Activated B cell treated with CpG ODN at 0.5 μM for 24 hours (primary cell): ENCODE measurements at places on chromosomes 7 and 10.

GRCh38 chr10:106795619-106796018 lies 368.9 kb downstream of the SORCS1 start:
- no peak overlapping the region for H3K4me3 ChIP-seq
- no peaks in the 10 kb centered on the region for H3K36me3 ChIP-seq
- H3K4me1 ChIP-seq, result no peaks in the 10 kb centered on the region
- no peaks in the 10 kb centered on the region for H3K27me3 ChIP-seq
- no peak for DNase-seq
- no peak overlapping the region for H3K27ac ChIP-seq

- no peak for DNase-seq
- no peaks in the 10 kb centered on the region for H3K27me3 ChIP-seq
- H3K27ac ChIP-seq, result no peak overlapping the region
- no peaks in the 10 kb centered on the region for H3K36me3 ChIP-seq
- no peak overlapping the region for H3K4me3 ChIP-seq
Measured at GRCh38 chr10:106722524-106722923, 442.0 kb downstream of the SORCS1 start.

GRCh38 chr10:13706604-13707003 lies 119.8 kb downstream of the PRPF18 start:
- no peaks in the 10 kb centered on the region for H3K36me3 ChIP-seq
- H3K27me3 ChIP-seq, result peaks cover 10% of the 10 kb centered on the region
- H3K4me1 ChIP-seq, result peaks cover 18% of the 10 kb centered on the region
- DNase-seq, result no peak
- H3K27ac ChIP-seq, result no peak overlapping the region

GRCh38 chr7:88539518-88539917 lies 220.0 kb upstream of the ZNF804B start:
- H3K27ac ChIP-seq, result no peak overlapping the region
- no peaks in the 10 kb centered on the region for H3K4me1 ChIP-seq
- no peak overlapping the region for H3K4me3 ChIP-seq
- no peaks in the 10 kb centered on the region for H3K36me3 ChIP-seq

- no peaks in the 10 kb centered on the region for H3K4me1 ChIP-seq
- no peak overlapping the region for H3K4me3 ChIP-seq
- no peaks in the 10 kb centered on the region for H3K36me3 ChIP-seq
- no peaks in the 10 kb centered on the region for H3K27me3 ChIP-seq
- H3K27ac ChIP-seq, result no peak overlapping the region
- DNase-seq, result no peak
Measured at GRCh38 chr10:66844176-66844942, 81.5 kb upstream of the LRRTM3 start.

GRCh38 chr7:19373334-19373733 lies 228.1 kb upstream of the FERD3L start:
- DNase-seq, result no peak
- H3K36me3 ChIP-seq, result no peaks in the 10 kb centered on the region
- no peak overlapping the region for H3K27ac ChIP-seq
- no peaks in the 10 kb centered on the region for H3K4me1 ChIP-seq

GRCh38 chr7:36107926-36108631 lies 45.0 kb upstream of the EEPD1 start:
- H3K36me3 ChIP-seq, result no peaks in the 10 kb centered on the region
- no peaks in the 10 kb centered on the region for H3K4me1 ChIP-seq
- H3K27ac ChIP-seq, result no peak overlapping the region
- H3K27me3 ChIP-seq, result no peaks in the 10 kb centered on the region
- H3K4me3 ChIP-seq, result no peak overlapping the region
- no peak for DNase-seq

DNA sequence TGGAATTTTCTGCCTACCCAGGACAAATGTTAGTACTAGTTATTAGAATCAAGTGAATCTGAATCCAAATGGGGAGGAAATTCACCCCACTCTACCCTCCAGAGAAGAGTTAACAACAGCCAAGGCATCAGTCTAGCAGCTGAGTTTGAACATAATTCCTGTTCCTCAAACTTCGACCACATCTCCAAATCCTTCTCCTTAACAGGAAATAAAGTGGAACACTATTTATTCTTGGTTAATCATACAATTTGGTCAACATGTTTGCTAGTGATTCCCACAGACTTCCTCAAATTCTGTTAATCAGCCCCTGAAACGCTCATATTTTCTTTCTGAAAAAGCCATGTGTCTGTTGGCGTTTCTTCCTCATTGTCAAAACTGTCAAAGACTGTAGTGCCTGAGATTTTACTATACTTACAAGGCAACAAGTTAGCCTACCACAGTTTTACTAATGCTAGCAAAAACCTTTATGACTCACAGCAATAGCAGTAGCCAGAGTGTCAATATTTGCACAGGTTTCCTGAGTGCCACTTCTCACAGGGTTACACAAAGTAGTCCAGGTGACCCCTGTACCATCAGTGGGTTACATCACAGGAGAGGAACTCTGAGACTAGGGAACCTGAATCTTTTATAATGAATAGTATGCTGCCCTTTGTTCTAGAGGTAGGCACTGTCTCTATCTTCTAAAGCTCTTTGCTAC lies 202.9 kb downstream of the GRM3 start:
- DNase-seq, result no peak
- H3K4me3 ChIP-seq, result no peak overlapping the region
- no peaks in the 10 kb centered on the region for H3K36me3 ChIP-seq
- no peaks in the 10 kb centered on the region for H3K4me1 ChIP-seq
